Lung microvascular endothelial cell (primary cell): ENCODE measurements at places on chromosomes 16 and 17.

DNA sequence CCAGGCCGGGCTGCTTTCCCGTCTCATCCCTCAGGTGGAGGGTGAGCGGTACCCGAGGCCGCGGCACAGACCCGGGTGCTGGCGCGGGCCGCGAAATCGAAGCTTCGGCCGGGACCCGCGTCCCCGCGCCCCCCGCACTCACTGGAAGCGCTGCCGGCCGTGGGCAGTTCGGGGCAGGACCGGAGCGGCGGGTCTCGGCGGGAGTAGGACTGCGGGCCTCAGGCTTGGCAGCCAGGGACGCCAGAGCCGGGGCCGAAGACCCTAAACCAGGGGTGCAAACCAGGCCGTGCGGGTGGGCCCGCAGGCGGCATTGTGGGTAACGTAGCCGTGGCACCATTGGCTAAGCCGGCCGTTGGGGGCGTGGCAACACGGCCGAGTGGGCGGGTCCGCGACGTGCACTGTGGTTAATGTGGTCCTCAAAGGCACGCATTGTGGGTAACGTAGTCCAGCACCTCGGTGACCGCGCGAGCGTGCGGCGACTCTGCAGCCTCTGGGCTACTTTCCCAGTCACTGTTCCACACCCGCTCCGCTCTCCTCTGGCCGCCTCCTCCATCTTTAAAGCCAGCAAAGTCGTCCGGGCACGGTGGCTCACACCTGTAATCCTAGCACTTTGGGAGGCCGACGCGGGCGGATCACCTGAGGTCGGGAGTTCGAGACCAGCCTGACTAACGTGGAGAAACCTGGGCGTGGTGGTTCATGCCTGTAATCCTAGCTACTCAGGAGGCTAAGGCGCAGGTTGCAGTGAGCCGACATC, at the start of gene ZNF500:
TSS of gene ZNF500 (minus strand) at position 288 of the 754 bp plus-strand sequence. CDS start 1,184 bp downstream, outside the sequence.
- DNase-seq: peak; percentile 96

- DNase-seq: no peak
Observed at GRCh38 chr17:5784791-5785190, 200.5 kb upstream of the NLRP1 start.

DNA sequence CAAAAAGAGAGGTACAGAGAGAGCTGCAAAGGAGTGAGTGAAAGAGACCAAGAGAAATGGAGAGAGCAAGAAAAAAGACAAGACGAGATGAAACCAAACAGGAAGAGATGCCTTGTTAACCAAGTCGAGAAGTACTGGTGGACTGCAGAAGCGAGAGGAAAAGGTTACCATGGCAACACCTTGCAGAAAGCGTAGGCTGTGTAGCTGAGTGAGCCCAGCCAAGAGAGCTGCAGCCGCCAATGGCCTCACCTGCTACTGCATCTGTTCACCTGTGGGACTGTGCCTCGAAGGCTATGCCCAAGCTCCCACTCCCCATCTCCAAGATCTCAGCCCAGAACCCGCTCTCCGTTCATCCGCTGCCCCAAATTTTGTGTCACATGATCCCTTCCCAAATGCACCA, 161.3 kb downstream of the SLC39A11 start:
- DNase-seq: no peak

- DNase-seq: no peak
Observed at GRCh38 chr16:17369421-17370222, 101.1 kb downstream of the XYLT1 start.
